ENCODE measurements at places on chromosomes 11 and 22. TPM values are rescaled to one million over a fixed set of nuclear protein-coding genes. Genes with fewer than 3 reads are reported as not detected.

NRIP3 gene
- total RNA-seq: 8.0 TPM

PPM1F gene
- 21.0 TPM for total RNA-seq

ARHGAP42 gene
- total RNA-seq: 10.5 TPM

CRYAB gene
- 12.7 TPM for total RNA-seq

CARD10 gene
- 1.5 TPM for total RNA-seq

ANO9 gene
- not detected for total RNA-seq

CNTN5 gene
- total RNA-seq: not detected

OR52E5 gene
- not detected for total RNA-seq

HINFP gene
- total RNA-seq: 12.7 TPM

RAB39A gene
- not detected for total RNA-seq

PLA2G6 gene
- 16.8 TPM for total RNA-seq

TRIM29 gene
- 0.57 TPM for total RNA-seq

KCNJ5 gene
- total RNA-seq: under 0.01 TPM

SEZ6L gene
- total RNA-seq: not detected

JOSD1 gene
- total RNA-seq: 40.2 TPM

SUSD2 gene
- 2.8 TPM for total RNA-seq

MS4A13 gene
- not detected for total RNA-seq

ADORA2A gene
- 0.71 TPM for total RNA-seq

POU2AF1 gene
- not detected for total RNA-seq

CPT1A gene
- 27.4 TPM for total RNA-seq

UPB1 gene
- not detected for total RNA-seq

OR4D5 gene
- total RNA-seq: not detected

All from smooth muscle cell of bladder (primary cell).